ENCODE measurements at places on chromosomes 6 and 20.

GRCh38 chr6:150573041-150573681 lies 26.5 kb upstream of the PLEKHG1 start:
- no peak for DNase-seq

GRCh38 chr6:12866422-12867029 lies 150.0 kb downstream of the PHACTR1 start:
- no peak for DNase-seq

DNA sequence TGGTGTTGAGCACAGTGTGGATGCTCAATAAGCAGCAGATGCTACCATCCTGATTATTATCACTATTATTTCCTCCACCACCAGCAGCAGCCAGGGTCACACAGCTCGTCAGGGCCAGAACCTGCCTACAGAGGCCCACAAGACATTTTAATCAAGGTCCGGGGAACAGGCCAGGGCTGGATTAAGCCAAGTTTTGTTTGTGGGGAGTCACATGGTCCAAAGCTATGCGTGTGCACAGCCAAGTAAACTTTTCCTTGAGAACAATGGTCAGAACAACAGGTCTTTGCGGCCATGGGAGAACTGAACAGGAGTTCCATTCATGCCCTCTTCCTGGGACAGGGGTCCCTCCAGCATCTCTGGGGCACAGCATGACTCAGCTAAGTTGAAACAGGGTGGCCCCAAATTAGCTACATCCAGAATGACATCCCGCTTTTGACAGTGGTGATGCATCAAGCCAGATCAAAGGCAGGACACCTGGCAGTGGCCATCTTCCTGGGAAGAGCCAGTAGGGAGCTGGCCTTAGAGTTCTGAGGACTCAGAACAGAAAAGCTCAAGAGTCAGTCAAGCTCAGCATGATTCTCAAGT lies 11.7 kb downstream of the SNTA1 start:
- DNase-seq, result no peak

- no peak for DNase-seq
These were observed 37.4 kb upstream of the GABRR1 start for GRCh38 chr6:89254569-89254968.

DNA sequence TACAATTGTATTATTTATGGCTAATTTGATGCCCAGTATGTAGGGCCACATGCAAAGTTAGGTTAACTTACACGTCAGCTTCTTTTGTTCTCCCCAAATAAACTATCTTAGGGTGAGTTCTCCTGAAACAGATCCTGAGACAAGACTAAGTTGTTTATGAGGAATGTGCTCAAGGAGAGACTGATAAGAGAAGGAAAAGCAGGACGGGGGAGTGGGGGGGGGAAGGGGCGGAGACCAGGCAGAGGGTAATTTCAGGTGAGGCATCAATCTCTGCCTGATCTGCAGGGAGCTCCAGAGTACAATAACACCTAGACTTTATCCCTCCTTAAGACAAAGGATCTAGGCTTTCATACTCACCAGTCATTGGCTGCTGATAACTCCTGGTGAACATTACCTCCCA lies 220.6 kb upstream of the BTBD3 start:
- no peak for DNase-seq

DNA sequence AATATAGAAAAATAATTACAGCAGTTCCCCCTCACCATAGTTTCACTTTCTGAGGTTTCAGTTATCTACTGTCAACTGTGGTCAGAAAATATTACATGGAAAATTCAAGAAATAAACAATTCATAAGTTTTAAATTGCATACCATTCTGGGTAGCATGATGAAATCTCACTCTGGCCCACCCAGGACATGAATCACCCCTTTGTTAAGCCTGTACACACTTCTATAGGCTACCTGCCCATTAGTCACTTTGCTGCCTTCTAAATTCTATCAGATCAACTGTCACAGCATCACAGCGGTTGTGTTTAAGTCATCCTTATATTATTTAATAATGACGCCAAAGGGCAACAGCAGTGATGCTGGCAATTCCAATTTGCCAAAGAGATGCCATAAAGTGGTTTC lies 140.3 kb upstream of the RUNX2 start:
- DNase-seq, result no peak

GRCh38 chr6:32405656-32406055 lies 1.3 kb downstream of the BTNL2 start:
- DNase-seq, result no peak

- no peak for DNase-seq
These were observed 13.0 kb upstream of the SNHG17 start for GRCh38 chr20:38447931-38448675.

- no peak for DNase-seq
These were observed 3.7 kb downstream of the ACSS1 start for GRCh38 chr20:25054096-25054820.

DNA sequence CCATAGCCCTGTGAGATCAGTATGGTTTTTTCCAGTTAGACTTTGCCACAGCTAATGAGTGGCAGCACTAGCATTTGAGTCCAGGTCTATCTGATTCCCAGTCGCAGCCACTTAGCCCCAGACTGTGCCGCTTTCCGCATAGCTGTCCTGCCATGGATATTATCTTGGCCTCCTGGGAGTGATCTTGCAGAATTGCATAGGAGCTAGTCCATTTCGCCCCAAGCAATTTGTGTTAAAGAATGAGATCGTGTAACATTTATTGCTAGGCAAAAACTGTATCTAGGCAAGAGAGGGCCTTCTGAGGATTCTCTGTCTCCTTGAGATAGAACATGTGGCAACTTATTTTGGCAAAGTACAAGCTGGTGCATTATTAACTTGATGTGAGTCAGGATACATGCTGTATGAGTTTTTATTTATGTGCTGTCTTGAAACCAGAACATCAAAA lies 74.2 kb downstream of the EZR start:
- no peak for DNase-seq

DNA sequence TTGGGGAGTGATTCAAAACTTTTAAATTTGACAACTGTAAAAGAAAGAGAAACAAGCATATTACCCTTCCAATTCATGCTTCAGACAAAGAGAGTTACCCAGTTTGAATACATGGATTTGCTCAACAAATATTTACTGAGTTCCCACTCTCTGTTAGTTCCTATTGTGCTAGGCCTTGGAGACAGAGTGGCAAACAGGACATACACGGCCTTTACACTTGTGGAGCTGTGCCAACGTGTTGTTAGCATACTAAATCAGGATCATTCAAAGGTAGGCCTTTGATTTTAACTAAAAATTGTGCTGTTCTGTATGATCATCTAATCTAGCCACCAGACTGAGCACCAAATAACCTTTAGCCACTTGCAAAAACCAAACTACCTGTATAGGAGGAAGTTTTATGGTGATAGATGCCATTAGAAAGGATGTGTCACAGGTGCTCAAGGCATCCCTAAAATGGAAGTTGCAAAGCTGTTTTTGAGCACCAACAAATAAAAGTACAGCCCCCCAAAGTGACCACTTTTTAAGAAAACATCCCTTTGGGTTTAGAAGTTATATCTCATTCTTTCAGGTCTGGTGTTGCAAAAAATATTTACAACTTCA lies 84.5 kb downstream of the CHD6 start:
- DNase-seq, result no peak

DNA sequence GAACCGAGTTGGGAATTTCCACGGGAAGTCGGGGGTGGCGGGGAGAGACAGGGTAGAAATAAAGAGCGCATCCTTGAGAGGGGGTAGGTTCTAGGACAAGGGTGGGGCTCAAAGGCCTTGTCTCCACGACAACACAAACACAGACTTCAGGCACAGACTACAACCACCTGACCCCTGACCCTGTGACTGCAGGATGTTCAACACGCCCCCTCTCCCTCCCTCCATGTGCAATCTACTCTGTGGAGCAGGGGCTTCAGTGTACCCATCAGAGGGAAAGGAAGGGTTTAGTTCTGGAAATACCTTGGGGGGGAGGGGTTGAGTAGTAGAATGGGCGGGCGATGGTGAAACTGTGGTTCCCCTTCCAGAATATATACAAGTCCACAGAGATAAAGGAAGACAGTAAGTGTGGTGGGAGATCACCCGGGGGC lies 651 bp upstream of the TAPBP start:
- peak; percentile 42 for DNase-seq

DNA sequence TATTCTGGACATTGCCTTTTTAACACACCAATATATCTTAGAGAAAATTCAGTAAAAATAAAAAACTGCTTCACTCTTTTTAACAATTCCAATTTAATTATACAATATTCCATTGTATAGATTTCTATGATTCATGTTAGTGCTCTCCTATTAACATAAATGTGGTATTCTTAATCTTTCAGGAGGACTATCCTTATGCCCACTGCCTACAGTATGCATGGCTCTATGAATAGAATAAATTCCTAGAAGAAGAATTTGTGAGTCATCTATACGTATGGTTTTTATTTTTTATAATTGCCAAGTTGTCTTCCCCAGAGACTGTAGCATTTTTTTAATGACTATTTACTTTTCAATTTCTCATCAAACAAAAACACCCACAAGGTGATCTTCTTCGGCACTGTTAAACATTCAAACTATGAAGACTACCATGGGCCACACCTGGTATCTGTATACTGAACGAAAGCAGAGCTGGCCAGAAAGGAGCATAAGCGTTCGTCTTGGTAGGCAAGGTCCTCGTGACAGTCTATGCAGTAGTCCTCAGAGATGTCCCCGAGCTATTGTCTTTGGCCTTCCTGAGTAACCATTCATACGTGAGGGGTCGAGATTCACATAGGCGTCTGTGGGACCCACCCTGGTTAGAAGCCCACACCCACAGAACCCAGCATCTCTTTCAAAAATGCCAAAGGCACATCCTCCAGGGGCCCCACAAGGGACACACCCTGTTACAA lies 74.6 kb downstream of the KIF16B start:
- DNase-seq, result no peak

- DNase-seq, result no peak
These were observed 323.3 kb upstream of the NT5E start for GRCh38 chr6:85126485-85127167.

GRCh38 chr20:45611054-45611453 lies 18.5 kb upstream of the WFDC10A start:
- DNase-seq, result no peak

DNA sequence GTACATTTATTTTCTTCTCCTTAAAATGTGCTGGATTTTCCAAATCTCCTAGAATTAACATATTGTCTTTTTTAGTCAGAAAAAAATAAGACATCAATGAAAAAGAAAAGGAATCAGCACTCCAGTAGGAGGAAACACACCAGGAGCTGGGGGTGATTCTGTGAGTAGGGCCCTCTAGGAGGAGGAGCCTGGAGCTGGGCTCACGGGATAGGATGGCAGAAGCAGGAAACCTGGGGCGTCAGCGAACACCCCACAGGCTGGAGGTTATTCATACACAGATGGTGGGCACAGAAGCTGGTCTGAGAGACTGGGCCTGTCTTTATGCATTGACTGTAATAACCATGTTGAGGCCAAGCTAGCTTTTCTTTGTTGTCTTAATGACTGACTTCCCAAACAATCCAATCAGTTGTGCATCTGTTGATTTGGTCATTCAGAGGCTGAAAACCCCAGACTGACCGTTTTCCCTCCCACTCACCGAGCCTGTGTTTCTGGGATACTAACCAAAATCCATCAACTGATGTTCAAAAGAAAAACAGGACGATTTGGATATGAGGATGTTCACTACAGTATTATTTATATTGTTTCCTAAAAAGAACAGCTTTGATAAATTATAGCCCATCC lies 53.1 kb downstream of the CPNE5 start:
- no peak for DNase-seq

DNA sequence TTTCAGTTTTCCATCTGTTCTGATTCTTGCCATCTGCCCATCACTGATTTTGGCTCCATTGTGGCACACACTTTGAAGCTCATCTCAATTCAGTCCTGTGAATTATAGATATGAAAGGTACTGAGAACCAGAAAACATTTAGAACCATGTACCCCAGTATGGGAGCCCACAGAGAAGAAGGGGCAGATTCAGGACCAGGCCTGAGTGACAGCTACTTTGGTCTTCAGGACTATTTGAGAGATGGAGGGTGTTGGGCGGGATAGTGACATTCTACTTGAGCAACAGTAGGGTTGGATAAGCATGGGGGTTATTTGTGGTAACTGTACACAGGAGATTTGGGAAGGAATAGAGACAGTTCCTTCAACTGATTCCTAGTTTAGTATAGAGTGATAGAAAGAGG lies 259.2 kb upstream of the MANEA start:
- DNase-seq, result no peak

- no peak for DNase-seq
These were observed 124.9 kb downstream of the KLHL32 start for GRCh38 chr6:97049253-97050011.

DNA sequence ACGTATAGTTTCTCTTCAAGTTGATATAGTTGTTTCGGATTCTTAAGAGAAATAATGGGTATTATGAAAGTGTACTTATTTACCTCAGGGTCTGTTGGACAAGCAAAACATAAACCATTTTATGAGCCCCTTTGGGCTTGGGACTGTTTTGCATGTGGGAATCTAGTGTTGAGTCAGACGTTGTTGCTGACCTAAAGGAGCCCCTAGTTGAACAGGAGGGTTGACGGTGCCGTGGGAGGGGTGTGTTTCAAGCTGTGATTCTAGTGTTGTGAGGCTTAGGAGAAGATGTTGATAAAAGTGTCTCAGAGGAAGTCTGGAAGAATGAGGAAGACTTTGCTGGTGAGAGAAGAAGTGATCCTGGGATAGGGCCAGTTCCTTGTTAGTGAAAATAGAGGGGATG lies 140.0 kb downstream of the ARID1B start:
- DNase-seq, result no peak

DNA sequence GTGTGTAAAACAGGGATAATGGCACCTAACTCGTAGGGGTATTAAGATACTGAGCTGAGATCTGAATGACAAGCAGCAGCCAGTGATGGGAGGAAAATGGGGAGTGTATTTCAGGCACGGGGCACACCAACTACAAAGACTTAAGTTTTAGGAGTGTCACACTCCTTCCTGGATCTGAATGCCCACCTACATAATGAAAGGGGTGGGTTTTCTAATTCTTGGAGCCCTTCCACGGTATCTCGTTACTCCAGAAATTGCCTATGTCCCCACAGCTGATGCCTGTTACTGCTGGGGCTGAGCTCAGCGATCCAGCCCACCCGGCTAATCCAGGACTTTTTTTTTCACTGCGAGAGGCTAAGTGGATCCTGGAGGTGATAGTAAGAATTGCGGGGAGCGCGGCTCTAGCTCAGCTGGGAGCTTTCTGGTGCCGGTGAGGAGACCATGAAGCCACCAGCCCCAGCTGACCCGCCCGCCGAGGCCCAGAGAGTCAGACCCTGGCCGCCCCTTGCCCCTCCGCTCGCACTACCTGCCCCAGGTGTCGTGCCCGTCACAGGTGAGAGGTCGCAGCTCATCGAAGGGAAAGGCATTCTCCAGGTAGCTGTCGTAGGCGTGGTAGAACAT lies 727 bp downstream of the EDEM2 start:
- no peak for DNase-seq

- no peak for DNase-seq
These were observed 432.2 kb downstream of the HTR1B start for GRCh38 chr6:77030929-77031674.

- no peak for DNase-seq
These were observed 19.7 kb upstream of the SCRT2 start for GRCh38 chr20:695165-695866.

DNA sequence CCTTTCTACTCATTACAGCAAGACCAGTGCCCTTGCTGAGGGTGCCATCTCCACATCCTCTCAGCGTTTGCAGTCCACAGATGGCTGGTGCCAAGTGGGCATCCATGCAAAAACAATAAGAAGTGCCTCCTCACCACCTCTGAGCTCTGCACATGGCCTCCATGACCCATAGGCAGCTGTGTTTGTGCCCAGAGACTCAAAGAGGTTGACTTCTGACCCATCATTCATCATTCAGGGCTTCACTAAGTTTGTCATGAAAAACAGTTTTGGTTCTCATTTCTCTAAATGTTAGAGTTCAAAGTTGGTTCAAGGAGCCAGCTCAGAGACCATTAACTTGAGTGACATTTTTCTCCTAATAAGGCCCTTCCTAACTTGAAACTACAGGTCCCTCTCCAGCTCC lies 512.6 kb upstream of the MAP3K7 start:
- DNase-seq, result no peak

GRCh38 chr20:23081263-23081819 lies 4.8 kb downstream of the CD93 start:
- DNase-seq, result no peak
